ENCODE measurements at places on chromosomes 11 and 22.

- no peak for DNase-seq
Observed at GRCh38 chr11:64498136-64498535, 92.9 kb upstream of the SLC22A12 start.

DNA sequence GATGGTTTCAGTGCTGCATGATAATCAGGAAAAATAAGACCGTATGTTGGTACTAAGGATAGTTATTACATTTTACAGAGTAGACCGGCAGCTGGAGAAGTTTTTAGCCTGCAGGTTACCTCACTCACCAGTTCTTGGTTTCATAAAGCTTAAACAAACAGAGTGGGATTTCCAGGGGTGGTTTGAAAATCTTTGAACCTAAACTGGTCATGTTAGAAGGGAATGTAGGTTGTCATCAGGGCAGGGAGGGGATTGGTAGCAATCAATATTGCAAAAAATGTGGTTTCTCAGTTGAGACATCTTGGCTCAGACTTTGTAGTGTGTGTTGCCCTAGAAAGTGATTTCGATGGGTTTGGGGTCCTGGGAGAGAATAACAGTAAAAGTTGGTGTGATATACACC lies 17.5 kb downstream of the EXT2 start:
- no peak for DNase-seq

- DNase-seq = no peak
Observed at GRCh38 chr11:30125456-30125855, 105.4 kb upstream of the FSHB start.

DNA sequence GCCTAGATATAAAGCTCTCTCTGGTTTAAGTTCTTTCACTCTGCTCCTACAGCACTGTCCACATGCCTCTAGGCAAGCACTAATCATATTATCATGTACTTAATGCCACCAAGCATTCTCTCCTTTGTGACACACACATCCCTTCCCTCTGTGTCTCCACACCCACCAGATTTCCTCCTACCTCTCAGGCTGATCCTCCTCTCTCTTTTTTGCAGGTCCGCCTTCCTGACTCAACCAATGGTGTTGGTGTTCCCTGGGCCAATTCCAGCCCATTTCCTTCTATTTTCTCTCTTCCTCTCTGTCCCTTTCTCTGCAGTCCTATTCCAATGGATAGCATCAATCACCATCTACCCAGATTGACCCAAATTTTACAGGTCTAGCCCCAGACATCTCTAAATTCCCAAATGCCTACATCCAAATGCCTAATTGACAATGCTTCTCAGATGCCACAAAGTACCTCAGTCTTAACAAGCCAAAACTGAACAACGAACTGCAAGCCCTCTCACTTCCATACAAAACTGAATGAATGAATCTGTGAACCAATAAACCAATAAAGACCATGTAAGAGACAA lies 504 bp upstream of the ZNF215 start:
- DNase-seq = no peak

GRCh38 chr11:63918507-63919191 lies 1.7 kb upstream of the RCOR2 start:
- no peak for DNase-seq

- no peak for DNase-seq
Observed at GRCh38 chr11:16775614-16776283, 37.3 kb downstream of the C11orf58 start.

- DNase-seq = no peak
Observed at GRCh38 chr22:21800552-21801303, 65.1 kb upstream of the YPEL1 start.
